DMS153 (cell line): ENCODE measurements at places on chromosomes 13 and 19.

DNA sequence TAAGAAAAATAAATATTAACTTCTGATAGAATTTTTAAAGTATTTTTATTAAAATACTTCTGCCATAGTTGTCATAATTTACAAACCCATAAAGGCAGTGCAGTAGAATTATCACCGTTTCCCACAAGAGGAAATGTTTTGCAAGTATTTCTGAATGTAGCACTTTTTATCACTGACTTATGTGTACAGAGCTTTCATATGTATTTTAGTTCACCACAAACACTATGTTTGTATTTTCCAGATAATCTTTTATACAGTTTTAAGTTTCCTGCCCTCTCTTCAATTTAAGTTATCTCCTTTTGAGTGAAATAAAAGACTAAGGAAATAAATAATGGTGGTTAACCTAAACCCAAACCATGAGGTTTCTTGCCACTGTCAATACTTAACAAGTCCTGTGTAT, 24.2 kb downstream of the MIPEP start:
- no peak for DNase-seq

DNA sequence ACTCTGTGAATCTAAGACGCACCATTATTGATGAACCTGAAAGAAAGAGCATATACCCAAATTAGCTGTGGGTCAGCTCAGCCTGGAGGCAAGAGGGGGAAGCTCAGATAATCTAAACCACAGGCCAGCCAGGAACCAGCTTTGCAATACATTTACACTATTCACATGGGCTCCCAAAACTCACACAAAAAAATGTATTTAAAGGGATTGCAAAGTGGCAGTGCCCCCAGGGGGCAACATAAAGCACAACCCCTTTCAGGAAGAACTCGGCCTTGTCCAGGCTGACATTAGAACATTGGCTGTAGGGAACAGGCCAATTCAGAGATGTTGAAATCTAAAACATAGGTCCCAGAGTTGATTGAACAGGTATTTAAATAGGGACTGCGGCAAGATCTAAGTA, 3.2 kb upstream of the PROZ start:
- DNase-seq, result no peak

GRCh38 chr19:51735759-51736449, 12.1 kb upstream of the HAS1 start:
- no peak for DNase-seq

DNA sequence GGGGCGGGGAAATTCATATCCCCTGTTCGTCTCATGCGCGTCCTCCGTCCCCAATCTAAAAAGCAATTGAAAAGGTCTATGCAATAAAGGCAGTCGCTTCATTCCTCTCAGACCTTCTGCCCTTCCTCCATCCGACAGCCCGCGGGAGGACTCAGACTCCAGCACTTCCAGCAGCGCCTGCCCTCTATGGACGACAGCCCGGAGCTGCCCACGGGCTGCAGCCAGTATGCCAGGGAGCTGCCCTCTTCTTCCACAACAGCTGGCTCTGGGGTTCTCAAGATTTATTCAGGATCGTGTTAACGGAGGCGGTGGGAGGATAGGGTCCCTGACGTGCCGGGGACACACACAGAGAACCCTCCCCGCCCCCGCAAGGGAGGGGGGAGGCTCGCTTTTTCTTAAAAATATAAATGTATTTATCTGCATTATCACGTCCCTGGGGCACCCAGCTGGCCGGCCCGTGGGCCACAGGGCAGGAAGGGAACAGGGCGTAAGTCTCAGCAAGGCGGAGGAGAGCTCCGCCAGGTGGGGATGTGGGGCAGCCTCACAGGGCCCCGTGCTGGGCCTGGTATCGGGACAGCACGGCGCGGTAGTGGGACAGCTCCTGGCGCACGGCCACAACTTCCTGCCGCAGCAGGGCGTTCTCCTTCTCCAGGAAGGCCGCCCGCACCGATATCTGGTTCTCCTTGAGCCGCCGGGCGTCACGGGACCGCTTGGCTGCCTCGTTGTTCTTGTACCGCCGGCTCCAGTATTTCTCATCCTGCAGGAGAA, 6.7 kb downstream of the DBP start:
- DNase-seq, result no peak

DNA sequence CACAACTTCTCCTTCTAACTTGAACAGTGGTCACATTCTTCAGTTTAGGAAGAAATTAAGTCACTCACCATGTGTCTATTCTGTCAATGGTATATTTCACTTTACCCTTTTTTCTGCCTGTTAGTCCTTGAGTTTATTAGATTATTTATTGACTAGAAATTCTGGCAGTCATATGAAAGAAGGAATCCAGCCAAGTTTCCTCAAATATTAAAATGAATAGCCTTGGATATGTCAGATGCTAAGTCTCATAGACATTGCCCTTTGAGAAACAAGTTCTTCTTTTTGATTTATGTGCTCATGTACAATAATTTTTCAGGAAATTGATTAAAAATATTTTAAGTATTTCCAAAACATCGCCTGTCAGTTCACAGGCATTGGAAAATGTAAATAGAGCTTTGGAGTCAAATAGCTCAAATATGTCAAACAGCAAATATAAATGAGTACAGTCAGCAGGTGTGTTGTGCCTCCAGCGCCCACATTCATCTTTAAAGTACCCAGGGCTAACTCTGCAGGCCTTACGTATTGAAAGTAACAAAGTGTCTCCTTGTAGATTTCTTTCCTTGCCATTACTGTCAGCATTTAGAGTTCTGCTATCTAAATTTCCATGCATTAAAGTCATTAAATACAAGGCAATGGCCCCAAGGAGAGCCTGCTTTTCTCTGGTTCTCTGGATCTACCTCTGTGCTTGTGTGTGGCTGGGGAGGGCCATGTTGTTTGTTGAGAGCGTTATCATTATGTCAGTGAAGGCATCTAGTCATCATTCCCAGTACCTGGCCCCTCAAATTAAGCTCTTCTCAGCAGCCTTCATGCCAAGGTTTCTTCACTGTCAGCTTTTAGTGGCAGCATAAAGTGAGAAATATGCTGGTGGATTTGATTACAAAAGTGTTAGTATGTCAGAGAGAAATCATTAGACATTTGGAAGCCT, 76.3 kb upstream of the TRPC4 start:
- no peak for DNase-seq

- no peak for DNase-seq
These were observed 15.3 kb downstream of the TTYH1 start for GRCh38 chr19:54430306-54431254.

GRCh38 chr13:26541041-26541440, 16.4 kb upstream of the WASF3 start:
- no peak for DNase-seq

DNA sequence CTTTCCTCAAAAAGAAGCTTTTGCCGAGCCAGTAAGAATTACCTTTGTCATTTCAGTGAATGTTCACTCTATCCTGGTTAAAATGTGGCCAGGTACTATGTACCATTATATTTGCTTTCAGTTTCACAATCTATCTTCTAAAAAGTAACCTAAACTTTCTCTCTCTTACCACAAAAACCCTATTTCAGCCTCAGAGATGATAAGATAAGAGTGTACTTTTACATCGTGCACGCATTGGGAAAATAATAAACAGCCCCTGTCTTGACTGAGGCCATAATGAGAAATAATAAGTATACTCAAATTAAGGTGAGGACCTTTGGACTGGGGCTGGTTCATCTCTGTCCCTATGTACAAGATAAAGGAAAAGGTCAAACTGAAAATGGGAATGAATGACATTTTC, 77.7 kb downstream of the ZNF726 start:
- DNase-seq, result no peak

DNA sequence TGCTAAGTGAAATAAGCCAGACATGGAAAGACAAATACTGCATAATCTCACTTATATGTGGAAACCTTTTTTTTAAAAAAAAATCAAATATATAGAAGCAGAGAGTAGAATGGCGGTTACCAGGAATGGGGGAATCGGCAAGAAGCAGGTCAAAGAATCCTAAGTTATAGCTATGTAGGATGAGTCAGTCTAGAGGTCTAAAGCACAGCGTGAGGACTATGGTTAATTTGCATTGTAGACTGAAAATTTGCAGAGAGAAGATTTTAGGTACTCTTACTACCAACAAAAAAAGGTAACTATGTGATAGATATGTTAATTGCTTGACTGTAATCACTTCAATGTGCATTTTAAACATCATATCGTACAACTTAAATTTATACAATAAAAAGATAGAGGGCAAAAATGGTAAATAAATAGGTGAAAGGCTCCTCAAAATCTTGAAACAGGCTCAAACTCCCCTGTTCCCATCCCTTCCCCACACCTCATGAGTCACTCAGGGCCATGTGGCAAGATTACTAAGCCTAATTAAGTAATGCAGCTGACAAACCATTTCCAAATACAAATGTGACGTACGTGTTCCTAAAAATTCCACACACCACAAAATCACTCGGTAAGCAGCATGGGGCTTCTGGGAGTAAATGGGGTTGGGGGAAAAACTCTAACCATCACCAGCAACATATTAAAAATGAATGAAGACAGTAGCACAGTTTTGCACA, 159.0 kb downstream of the USP12 start:
- no peak for DNase-seq

GRCh38 chr19:44142059-44142433, 692 bp downstream of the ZNF234 start:
- no peak for DNase-seq

- DNase-seq, result no peak
These were observed 12.4 kb downstream of the MAST3 start for GRCh38 chr19:18109733-18110608.

DNA sequence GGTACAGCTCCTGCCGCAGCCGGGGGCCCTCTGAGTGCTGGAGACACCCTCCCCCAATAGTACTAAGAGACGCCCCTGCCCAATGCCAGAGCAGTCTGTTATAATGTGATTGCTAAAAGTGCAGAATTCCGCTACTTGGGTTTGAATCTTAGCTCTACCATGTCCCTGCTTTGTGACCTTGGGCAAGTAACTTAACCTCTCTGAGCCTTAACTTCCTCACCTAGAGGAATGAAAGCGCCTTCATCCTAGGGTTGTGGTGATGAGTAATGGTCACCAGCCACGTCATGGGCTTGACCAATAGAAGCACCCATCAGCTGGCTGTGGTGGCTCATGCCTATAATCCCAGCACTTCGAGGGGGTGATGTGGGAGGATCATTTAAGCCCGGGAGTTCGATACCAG, 6.5 kb downstream of the PLEKHG2 start:
- no peak for DNase-seq

DNA sequence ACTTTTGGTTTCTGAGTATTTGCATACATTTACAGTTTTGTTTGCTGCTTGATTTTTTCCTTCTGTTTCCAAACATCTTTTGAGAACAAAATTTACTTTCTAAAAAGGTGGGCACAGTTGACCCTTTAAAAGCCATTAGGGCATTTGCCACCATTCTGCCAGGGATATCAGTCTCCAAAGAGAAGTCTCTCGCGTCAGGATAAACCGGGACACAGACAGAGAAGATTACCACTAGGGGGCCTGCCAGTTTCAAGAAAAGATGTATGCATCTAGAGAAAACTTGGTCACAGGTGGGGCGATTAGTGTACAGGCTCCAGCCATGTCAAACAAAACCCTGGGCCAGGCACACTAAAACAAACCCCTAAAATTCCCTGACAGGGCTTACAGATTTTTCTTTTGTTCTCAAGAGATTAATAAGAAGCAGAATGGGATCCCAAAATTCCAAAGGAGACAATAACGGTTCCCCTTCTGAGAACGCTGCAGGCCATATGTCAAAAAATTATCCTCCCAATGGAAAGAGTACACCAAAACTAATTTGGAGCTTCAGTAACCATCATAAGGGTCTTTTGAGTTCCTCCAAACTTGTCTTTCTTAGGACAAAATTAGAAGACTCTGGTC, 10.7 kb upstream of the PABPC3 start:
- no peak for DNase-seq

- no peak for DNase-seq
These were observed 749 bp upstream of the PAN3 start for GRCh38 chr13:28137596-28137995.

DNA sequence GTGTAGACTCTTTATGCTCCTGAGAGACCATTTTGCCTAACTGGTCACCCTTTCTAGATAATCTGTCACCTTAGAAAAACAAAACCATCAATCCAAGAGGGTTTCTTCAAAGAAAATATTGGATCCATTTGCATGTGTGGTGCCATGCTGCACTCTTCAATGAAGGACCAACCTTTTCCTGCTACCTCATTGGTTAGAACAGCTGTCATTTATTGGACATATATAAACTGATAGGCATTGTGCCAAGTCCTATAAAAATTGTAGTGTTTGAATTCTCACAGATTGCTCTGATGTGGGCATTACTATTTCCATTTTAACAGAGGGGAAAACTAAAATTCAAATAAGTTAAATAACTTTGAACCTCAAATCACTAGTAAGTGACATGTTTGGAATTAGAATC, 333.2 kb downstream of the MYO16 start:
- peak; percentile 29 for DNase-seq

GRCh38 chr19:19538061-19538784, at the start of gene CILP2:
Gene CILP2, plus strand, starts transcription at chr19:19538265. Its CDS starts 85 bp downstream, at chr19:19538350.
- no peak for DNase-seq

GRCh38 chr19:35253316-35254286, 4.8 kb downstream of the LSR start:
- DNase-seq, result no peak

GRCh38 chr13:59229401-59229800, 934.3 kb downstream of the DIAPH3 start:
- DNase-seq, result no peak
